ENCODE measurements at places on chromosomes 13 and 19. TPM values are rescaled to one million over a fixed set of nuclear protein-coding genes. Genes with fewer than 3 reads are reported as not detected.

The CGB2 gene
- total RNA-seq = not detected

The ALOX5AP gene
- 26.9 TPM for total RNA-seq

The LILRB5 gene
- 15.1 TPM for total RNA-seq

The ZNF799 gene
- total RNA-seq = 2.4 TPM

The OR4F17 gene
- not detected for total RNA-seq

The STXBP2 gene
- total RNA-seq = 13.5 TPM

The KLK3 gene
- total RNA-seq = not detected

The RNF225 gene
- total RNA-seq = not detected

The ZNF30 gene
- total RNA-seq = 1.4 TPM

Measured in left cardiac atrium (tissue), 4 donors.